ENCODE measurements at places on chromosomes 4 and X.

DNA sequence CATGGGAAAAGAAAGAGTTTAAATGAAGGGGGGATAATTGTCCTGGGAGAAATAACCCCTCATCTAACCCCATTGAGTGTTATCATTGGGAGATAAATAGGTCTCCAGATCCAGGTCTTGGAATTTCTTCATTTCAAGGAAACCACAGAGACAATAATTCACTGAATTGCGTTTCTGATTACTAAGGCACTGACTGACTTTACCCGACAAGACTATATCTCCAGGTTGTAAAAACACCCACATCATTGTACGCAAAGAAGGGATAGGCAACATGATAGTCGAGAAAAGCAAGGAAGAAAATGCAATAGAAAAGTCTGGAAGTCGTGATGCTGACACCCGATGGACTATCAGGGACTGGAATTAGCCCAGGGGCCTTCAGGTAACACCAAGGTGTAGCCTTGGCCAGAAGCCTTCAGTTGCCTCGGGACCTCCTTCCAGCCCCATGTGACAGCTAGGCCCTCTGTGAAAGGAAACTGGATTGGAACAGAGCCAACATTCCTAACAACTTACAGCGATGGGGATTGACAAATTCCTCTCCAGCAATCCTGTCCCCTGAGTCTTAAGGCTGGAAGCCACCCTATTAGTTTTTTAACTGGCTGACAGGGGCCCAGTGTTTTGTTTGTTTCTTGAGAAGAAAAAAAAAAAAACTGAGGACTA, 46.5 kb upstream of the RAB9B start:
- DNase-seq = no peak

DNA sequence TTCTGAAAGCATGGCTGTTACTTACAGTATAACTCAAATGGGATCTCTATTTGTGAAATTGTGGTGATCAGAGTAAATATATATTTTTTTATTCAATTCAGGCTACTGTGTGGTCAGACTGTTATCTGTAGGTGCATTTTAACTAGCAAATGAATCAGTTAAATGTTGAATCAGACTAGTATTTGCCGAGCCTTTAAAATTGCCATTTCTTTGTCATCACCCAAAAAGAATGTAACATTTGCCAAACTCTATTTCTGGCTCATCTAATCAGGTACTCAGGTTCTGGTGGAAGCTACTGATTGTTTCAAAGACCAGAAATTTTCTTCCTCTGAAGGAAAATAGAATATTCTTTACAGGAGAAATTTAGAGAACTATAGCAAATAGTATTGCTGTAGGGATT, 1.8 kb upstream of the NAA15 start:
- no peak for DNase-seq

DNA sequence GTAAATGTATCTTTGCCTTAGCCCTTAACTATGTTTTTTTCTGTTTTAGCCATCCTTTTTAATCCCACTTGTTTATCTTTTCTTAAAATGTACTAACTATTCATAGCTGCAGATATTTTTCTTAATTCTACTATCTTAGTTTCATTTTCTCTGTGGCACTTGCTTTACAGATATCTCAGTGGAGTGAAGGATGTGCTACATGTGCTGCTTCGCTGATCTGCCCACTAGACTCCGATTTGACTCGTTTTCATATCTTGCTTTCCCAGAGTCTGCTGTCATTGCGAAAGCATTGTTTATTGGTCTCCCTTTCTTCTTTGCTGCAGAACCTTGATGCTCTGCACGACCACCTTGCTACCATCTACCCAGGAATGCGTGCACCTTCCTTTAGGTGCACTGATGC, 30.6 kb downstream of the GUCY1B1 start:
- no peak for DNase-seq

GRCh38 chrX:9482408-9482807, 17.6 kb downstream of the TBL1X start:
- no peak for DNase-seq

GRCh38 chrX:136200466-136200865, 50.7 kb downstream of the MAP7D3 start:
- DNase-seq = no peak

GRCh38 chr4:37803348-37803973, 23.0 kb upstream of the PGM2 start:
- DNase-seq = no peak

DNA sequence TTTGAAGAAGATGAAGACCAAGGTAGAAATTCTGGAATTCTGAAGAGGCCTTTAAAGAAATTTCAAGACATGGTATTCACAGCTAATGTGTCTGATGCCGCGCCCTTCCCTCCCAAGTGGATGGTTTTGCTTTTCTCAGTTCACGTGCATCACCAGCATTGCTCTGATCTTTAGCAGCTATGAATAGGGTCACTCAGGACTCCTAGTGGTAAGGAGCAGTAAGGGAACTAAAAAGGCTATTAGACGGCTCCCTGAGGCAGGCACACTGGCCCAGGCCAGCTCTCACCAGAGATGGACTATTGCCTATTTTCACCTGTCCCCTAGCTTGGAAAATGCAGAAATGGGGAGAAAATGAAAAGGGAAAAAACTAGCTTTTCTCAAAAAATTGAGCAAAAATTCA, 447.5 kb upstream of the RASGEF1B start:
- no peak for DNase-seq

DNA sequence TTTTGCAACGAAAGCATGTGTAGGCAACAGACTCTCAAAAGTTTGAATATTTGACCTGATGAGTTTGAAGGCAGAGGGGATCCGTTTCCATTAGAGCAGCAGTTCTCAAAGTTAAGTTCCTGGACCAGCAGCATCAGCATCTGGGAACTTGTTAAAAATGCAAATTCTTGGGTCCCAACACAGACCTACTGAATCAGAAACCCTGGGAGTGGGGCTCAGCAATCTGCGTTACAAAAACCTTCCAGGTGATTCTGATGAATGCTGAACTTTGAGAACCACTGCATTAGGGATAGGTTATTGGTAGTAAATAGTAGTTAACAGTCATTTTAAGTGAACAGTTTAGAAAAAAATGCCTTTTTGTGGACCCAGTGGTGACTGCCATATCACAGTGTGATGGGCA, 98.8 kb downstream of the PDE5A start:
- no peak for DNase-seq

- DNase-seq = peak; percentile 43
Observed at GRCh38 chrX:71181558-71181909, 36.9 kb downstream of the NLGN3 start.

DNA sequence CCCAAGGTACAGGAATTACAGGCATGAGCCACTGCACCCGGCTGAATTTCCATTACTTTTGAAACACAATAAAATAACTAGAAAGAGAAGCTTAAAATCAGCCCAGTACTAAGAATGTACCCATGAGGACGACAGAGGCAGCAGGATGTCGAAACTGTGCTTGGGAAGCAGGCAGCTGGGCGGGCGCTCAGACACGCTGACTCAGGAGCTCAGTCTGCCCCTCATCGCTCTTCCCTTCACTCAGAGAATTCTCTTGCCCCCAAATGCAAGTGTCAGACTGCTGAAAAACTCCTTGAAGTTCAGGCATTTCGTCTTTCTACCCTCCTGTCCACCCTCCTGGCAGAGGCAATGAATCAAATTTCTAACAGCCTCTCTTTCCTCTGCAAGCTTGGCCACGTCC, 41.0 kb upstream of the CDKN2AIP start:
- DNase-seq = no peak

GRCh38 chrX:149060921-149061320, 444.2 kb downstream of the IDS start:
- DNase-seq = no peak

- no peak for DNase-seq
Observed at GRCh38 chrX:134600714-134601113, 57.6 kb downstream of the PLAC1 start.

DNA sequence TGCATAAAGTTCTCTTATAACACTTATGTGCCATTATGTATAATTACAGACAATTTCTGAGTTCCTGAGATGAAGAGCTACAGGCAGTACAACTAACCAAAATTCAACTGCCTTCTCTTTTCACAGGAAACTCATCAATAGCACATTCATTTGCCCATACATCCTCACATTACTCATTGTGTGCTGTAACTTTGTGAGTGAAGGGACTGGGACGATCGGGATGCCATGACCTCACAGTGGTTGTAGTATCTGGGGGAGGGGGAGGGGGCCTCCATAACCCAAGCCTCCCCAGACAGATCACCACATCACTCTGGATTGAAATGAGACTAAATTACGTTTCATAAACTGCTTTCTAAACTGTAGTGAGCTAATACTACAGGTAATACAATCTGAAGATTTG, 60.7 kb downstream of the ABCG2 start:
- no peak for DNase-seq

DNA sequence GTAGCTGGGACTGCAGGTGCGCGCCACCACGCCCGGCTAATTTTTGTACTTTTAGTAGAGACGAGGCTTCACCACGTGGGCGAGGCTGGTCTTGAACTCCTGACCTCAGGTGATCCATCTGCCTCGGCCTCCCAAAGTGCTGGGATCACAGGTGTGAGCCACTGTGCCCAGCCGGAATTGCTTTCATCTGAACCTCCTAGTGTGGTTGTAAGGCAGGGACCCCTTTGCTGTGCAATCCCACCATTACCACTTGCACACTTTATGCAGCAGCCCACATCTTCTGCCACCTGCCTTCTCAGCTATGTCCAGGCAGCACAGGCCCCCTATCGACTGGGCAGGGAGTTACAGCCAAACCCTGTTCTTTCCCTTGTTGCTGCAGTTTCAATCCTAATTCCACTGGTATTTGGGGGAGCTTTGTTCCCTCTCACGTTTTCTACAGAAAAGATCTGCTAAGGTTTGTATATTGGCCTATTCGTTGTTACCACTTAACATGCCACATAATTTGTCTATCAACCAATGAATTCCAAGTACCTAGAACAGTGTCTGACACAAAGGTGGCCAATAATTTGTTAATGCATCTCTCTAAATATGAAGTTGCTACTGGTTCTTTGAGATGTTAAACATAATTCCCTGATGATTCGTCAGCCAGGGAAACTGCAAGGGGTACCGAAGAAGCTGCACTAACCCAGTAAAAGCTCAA, 6.5 kb downstream of the RPL39 start:
- DNase-seq = peak; percentile 60

- DNase-seq = no peak
Observed at GRCh38 chr4:38284294-38285030, 324.3 kb downstream of the PTTG2 start.

GRCh38 chr4:15513545-15513944, 43.9 kb downstream of the CC2D2A start:
- no peak for DNase-seq

DNA sequence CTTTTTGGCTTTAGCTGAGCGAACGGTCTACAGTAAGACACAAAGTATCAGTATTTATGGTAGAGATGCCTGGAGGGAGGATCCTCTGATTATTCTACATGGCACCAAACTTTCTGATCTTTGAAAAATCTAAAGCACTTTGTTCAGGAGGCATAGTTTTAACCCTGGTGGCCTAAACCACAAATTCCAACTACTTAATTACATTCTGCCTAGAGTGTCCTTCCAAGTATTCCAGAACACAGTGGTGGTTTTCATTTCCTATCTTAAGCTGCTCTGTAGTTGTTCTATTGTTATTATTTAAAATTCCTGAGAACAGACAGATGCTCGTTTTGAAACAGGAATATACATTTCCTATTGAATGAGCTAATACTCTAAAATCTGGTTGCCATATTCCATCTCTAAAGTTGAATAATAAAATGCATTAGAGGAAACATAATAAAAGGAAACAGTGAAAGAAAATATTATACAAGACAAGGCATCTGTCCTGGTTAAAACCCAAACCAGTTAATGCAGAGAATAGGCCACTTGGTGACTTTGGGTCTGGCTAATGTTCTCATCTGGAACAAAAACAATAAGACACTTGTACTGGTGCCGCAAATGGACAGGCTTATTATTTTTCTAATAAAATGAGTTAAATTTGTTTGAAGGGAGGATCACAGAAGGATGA, 657.4 kb downstream of the SPRY1 start:
- no peak for DNase-seq

GRCh38 chrX:49846522-49846921, 17.4 kb downstream of the PAGE4 start:
- DNase-seq = no peak

DNA sequence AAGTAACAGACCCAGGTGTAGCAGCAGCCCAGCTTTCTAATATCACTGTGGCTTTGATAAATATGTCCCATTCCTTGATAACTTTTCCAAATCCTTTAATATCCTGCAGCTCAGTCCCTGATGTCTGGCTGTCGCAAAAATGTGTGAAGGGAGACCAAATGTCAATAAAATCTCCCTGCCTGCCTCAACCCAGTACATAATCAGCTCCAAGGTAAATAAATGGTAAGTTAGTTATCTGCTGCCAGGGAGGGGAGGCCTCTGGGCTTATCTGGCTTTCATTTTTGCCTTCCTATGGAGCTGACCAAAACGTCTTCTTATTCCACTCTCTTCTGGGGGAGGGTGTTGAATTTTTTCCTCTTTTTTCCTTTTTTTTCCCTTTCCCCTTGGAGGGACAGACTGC, 630.6 kb downstream of the MID1IP1 start:
- no peak for DNase-seq

- no peak for DNase-seq
Observed at GRCh38 chrX:93322110-93322509, 351.3 kb downstream of the NAP1L3 start.

GRCh38 chr4:113411496-113411938, 350.0 kb downstream of the CAMK2D start:
- DNase-seq = no peak

- no peak for DNase-seq
Observed at GRCh38 chr4:90184560-90184959, 57.4 kb downstream of the CCSER1 start.

DNA sequence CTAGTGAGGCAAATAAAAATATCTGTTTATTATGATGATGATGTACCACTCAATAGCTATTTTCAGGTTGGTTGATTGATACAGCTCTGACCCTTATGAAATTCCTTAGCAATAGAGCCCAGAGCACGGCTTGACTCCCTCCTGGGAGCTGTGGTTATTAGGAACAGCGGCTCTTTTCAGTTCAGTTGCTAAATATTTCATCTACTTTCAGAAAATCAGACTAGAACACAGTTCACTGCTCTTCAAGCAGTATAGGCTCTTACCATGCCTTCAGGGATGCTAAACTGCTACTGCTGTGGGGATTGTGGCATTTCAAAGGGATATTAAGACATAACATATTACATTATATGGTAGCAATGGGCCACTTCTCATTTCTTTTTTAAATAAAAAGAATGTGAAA, 218.8 kb downstream of the SNCA start:
- DNase-seq = no peak

DNA sequence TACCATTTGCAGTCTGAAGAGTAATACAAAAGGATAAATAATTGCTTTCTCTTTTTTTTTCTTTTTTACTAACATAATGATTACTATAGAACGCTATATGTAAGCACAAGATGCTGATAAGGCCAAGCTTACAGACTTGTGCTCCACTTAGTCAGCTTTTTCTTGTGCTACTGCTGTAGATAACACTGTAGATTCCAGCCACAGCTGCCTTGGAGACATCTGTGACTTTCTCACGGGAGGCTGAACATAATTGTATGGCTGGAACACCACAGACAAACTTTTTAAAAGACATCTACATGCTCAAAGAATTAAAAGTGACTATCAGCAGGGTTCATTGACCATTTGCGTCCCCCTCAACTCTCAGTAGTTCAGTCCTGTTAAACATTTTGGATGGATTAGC, 381.7 kb upstream of the AMOT start:
- DNase-seq = no peak

Measured in activated T-cell treated with anti-CD3 and anti-CD28 coated beads, Interleukin-2, amount 50 U/mL, for 1 hour (primary cell).